Stimulated activated CD8-positive, alpha-beta memory T cell treated with anti-CD3 and anti-CD28 coated beads, Interleukin-4, amount 100 ng/mL, for 48 hours (primary cell): ENCODE measurements at places on chromosomes 7 and 10.

DNA sequence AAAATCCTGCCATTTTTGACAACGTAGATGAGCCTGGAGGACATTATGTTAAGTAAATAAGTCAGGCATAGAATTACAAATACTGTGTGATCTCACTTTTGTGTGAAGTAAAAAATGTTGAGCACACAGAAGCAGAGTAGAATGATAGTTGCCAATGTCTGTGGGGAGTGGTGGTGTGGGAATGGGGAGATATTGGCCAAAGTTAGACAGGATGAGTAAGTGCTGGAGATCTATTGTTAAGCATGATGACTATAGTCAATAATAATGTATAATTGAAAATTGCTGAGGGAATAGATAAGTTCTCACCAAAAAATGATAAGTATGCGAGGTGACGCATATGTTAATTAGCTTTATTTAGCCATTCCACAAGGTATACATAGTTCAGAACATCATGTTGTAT lies 92.0 kb downstream of the GPR85 start:
- DNase-seq = no peak

DNA sequence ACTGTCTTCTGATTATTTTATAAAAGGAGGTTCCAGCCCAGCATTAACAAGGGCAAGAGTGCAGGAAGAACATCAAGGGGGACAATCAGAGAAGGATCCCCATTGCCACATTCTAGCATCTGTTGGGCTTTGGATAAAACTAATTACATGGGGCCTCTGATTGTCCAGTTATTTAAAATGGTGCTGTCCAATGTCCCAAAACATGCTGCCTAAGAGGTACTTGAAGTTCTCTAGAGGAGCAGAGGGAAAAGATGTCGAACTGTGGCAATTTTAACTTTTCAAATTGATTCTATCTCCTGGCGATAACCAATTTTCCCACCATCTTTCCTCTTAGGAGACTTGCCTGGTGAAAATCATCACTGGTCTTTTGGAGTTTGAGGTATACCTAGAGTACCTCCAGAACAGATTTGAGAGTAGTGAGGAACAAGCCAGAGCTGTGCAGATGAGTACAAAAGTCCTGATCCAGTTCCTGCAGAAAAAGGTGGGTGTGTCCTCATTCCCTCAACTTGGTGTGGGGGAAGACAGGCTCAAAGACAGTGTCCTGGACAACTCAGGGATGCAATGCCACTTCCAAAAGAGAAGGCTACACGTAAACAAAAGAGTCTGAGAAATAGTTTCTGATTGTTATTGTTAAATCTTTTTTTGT lies 2.3 kb downstream of the IL6 start:
- no peak for DNase-seq

- no peak for DNase-seq
Observed at GRCh38 chr10:34340934-34341333, 474.2 kb downstream of the PARD3 start.

DNA sequence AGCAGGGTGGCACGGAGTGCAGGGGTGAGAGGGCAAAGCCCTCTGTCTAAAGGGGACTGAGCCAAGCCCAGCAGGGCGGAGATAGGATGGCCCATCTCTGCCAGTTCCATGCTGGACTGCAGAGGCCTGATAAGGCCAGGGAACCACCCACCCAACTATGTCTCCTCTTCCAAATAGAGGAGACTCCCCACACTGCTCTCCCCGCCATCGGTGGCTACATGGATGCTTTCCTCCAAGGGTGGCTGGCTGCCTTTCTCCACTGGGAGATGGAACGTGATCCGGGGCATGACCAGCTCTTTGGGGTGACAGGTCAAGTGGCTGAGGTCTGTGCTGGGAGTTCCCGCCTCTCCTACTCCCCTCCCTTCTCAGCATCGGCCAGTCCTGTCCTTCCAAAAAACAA lies 58.1 kb upstream of the MXI1 start:
- no peak for DNase-seq

GRCh38 chr10:42836771-42837468 lies 54.3 kb downstream of the BMS1 start:
- no peak for DNase-seq

- DNase-seq = no peak
Observed at GRCh38 chr7:143519411-143520131, 41.9 kb downstream of the TAS2R41 start.

DNA sequence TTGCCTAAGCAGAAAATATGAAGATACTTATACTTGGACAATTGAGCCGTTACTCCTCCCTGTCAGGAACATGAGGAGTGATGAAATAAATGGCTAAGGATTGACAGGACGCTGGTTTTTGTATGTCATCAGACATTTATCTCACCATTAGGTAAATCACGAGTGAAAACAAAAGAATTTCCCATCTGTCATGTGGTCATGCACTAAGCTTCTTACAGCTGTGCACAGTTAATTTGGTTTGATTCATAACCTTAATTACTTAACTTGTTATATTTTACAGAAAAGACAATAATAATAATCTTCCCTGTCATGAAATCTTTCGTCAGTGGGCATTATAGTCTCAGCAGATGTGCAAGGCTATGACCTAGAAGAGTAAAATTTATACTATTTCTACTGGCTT lies 266.5 kb downstream of the HGF start:
- DNase-seq = no peak

DNA sequence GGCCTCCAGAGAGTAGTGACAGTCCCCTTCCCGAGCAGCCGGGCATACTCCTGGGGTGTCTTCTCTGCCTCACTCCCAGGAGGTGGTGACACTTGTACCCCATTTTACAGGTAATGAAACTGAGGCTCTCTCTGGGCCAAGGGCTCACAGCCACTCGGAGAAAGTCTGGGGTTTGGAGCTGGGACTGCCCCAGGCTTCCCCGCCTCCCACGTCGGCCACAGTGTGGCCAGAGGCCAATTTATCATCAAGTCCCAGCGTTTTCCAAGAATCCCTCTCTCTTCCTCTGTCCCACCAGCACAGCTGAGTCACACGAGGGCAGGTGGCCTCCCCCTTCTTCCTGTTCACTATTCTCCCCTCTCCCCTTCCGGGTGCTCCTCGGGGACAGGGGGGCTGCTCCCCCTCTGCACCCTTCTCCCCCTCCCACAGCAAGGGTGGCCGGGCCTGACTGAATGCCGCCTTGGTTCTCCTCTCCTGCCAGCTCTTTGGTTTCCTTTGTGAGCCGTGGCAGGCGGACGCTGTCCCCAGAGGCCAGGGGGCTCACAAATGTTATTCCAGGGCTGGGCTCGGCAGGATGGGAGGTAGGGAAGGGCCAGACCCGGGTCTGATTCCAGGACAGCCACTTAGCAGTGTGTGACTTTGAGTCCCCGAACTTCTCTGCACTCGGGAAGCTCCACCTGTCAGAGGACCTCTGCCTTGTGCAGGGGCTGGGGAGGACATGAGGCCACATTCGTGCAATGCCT lies 17.7 kb downstream of the CLIP2 start:
- DNase-seq = peak; percentile 42

- no peak for DNase-seq
Observed at GRCh38 chr10:65765006-65765541, 1160.8 kb upstream of the LRRTM3 start.

DNA sequence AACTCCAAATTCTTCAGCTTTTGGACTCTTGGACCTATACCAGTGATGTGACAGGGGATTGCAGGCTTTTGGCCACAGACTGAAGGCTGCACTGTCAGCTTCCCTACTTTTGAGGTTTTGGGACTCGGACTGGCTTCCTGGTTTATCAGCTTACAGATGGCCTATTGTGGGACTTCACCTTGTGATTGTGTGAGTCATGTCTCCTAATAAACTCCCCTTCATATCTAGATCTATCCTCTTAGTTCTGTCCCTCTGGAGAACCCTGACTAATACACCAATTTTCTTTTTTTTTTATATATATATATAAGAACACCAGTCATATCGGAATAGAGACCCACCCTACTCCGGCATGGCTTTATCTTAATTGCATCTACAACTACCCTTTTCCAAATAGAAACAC lies 166.8 kb downstream of the ETV1 start:
- no peak for DNase-seq

DNA sequence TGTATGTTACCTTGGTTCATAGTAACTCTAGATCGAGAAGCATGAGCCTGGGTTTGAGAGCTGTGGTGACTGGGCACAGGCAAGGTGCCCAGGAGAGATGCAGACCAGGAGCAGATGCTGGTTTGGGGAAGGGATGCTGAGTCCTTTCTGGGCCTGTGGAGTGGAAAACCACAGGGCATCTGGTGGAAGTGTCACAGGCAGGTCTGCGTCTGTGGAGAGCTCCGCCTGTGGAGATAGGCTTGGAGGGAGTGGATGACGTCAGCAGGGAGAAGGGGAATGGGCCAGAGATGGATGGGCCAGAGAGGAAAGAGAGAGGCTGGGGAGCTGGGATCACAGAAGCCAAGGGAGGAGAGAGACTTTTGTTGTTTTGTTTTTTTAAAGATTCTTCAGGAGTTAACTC lies 14.8 kb downstream of the CYP26A1 start:
- DNase-seq = no peak

- DNase-seq = no peak
Observed at GRCh38 chr10:89151857-89152256, 55.3 kb downstream of the CH25H start.

DNA sequence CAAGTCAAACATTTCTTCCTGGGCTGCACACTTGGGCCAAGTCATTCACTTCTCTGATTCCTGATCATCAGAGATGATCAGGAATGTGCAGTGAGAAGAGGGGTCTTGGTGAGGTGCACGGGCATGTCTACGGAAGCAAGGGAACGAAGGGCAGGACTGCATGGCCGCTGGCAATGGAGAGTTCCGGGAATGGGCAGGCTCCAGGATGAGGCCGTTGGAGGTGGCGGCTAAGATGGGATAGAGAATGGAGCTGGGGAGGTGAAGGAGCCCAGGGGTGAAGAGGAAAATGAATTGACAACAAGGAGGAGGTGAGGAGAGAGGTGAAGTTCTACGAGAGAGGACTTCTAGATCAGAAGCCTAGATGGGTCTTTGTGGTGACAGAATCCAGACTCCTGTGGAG lies 260.0 kb downstream of the GRID1 start:
- no peak for DNase-seq

DNA sequence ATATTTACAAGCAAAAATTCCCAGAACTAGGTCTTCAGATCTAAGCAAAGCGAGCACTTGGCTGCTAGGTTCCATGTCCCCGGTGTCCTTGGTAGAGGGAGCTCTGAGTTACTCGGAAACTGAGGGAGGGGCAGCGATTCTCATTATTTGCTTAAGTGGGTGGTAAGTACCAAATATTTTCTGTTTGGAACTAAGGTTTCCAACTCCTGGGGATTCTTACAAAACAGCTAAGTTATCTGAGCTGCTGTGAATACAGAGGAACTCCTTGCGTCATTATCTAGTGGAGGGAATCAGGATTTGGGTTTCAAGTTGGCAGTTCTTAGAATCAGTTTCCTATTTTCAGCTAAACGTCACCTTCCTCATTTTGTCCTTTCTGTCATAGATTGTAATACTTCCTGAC lies 76.8 kb upstream of the IKZF1 start:
- no peak for DNase-seq

DNA sequence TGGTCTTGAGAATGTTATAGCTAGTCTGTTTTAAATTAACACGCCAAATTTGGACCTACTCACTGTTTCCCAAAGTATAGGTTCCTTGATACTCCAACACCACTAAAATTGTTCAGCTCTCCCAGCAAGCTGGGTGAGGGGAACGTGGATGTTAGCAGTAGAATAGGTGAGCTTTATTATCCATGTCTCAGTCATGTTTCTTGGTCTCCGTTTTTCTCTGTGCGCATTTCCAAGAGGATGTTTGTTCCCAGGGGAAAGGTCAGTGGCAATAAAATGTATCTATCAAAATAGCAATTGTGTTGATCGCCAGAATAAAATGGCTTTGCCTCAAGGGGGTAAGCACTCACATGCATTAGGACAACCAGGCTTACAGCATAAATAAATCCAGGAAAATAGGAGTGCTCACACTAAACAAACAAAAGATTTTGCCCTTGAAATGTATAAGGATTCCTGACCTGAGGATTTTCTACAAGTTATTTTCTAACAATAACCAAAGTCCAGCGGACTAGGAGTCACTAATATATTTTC lies 187.0 kb upstream of the C7orf33 start:
- DNase-seq = no peak

- DNase-seq = no peak
Observed at GRCh38 chr10:77381750-77382149, 255.9 kb downstream of the KCNMA1 start.

GRCh38 chr7:105816266-105816843 lies 60.0 kb downstream of the ATXN7L1 start:
- no peak for DNase-seq

DNA sequence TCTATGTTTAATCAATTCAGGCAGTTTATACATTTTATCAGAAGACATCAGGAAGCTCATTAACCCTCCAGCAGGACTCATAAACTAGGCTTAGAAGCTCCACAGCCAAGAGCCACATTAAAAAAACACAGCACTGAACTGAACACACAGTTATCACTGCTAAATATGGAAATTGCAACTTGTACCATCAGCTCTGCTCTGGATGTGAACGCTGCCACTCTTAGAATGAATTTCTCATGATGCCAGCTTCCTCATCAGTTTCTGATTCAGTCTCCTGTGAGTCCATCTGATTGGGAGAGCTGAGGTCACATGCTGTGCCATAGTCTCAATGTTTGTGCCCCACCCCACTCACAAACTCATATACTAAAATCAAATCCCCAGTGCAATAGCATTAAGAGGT lies 17.1 kb upstream of the ING3 start:
- no peak for DNase-seq
